Stimulated activated CD4-positive, alpha-beta T cell treated with anti-CD3 and anti-CD28 coated beads, Interleukin-4, amount 100 ng/mL, for 1 hour (primary cell): ENCODE measurements at places on chromosomes 1 and 21.

DNA sequence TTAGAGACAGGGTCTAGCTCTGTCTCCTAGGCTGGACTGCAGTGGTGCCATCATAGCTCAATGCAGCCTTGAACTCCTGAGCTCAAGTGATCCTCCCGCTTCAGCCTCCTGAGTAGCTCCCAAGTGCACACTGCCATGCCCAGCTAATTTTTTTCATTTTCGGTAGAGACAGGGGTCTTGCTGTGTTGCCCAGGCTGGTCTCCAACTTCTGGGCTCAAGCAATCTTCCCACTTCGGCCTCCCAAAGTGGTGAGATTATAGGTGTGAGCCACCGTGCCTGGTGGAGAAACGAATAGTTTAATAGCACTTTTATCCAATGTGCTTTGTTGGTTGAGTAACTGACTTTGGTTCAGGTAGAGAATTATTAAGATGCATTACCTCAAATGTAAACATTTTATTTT is 20.9 kb downstream of the PIK3CD start:
- DNase-seq = no peak

- no peak for DNase-seq
Measured at GRCh38 chr1:41582004-41582325, 97.5 kb upstream of the EDN2 start.

GRCh38 chr1:93556291-93556690 is 108.4 kb downstream of the FNBP1L start:
- no peak for DNase-seq

DNA sequence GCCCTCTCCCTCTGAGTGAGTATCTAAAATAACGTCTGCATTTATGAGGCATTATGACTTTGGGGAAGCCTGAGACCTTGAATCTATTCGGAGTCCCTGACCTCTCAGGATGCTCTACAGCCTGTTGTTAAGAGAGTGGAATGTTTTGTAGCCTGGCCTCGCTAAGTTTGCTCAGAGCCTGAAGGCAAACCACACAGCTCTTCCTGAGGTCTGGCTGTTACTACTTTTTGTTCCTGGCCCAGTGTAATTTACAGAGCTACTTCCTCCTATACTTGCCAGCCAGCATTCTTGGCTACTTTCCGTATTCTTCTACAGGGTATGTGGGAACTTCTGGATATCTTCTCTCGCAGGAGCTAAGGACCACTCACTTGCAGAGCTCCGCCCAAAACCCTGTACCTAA is 3.6 kb upstream of the ZMYM4 start:
- DNase-seq = no peak

GRCh38 chr1:153032677-153033308 is 1.8 kb downstream of the SPRR1B start:
- no peak for DNase-seq

DNA sequence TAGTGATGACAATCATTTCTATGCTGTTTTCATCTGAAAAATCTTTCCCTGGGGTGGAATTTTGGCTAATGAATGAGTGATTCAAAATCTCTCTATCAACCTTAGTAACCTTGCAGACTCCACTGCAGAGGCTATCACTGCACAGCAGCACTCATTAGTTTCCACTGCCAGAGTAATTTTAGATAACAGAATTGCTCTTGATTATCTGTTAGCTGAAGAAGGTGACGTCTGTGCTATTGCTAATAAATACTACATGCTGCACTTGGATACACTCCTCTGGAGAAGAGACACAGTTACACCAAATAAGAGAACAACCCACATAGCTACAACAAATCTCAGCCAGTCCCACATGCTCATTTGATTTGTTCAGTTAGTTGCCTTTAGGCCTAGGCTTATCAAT is 1348.4 kb downstream of the NCAM2 start:
- no peak for DNase-seq

DNA sequence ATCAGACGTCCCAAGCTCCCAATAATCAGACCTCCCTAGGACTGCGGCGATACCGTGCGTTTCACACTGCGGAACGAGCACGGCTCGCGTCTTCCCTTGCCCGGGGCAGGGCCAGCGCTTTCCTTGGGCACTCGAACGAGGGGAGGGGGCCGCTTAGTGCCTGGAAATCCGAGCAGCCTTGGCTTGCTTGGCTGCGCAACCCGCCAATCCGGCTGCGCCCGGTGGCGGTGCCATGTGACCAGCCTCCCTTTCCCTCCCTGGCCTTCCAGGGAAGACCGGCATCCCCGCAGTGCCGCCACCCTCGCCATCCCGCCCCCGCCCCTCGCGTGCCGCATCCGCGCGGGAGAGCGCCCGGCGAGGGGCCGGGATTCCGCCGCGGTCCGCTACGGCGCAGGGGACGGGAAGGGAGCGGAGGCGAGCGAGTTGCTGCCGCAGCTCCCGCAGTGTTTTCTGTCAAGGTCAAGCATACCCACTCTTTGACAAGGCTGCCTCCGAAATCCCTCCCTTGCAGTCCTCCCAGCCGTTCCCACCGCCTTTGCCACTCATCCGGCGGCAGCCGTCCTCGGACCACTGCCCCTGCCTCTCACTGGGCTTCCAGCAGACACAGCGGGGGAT is 8.3 kb upstream of the RNF19B start:
- no peak for DNase-seq

DNA sequence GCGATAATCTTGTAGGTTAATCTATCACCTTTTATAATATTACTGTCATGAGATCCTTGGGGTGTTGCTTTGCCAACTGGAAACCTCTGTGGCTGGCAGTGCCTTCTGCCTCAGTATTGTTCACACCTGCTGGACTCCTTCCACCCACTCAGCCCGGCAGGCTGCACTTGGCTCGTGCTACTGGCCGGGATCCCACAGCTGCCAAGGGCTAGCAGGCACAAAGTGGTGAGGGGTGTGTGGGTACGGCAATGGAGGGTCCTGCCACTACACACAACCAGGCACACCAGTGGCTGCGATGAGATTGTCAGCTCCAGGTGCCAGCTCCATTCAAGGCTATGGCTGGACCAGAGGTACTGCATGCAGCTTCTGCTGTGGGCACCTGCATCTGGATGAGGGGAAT is 191.2 kb upstream of the LYPLAL1 start:
- no peak for DNase-seq

- DNase-seq = no peak
Measured at GRCh38 chr1:171310661-171311087, 3.3 kb upstream of the FMO4 start.

DNA sequence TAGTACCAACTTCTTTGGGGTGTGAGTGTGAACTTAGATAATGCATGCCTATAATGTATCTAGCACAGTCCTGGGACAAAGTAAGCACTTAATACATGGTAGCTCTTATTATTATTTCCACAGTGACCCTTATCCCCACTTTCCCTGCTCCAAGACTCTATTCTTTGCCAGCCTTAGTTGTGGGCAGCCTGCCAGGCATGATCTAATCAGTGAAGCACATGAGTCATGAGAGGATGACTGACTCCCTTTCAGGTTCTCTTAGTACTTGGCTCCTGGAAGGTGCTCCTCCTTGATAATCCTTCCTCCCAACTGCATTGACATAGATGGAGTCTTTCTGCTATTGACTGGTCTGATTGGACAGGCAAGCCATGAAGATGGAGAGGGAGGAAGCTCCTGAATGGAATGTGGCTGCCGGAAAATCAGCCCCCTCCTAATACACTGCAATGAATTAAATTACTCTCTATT is 17.4 kb upstream of the GNG12 start:
- DNase-seq = peak; percentile 5

DNA sequence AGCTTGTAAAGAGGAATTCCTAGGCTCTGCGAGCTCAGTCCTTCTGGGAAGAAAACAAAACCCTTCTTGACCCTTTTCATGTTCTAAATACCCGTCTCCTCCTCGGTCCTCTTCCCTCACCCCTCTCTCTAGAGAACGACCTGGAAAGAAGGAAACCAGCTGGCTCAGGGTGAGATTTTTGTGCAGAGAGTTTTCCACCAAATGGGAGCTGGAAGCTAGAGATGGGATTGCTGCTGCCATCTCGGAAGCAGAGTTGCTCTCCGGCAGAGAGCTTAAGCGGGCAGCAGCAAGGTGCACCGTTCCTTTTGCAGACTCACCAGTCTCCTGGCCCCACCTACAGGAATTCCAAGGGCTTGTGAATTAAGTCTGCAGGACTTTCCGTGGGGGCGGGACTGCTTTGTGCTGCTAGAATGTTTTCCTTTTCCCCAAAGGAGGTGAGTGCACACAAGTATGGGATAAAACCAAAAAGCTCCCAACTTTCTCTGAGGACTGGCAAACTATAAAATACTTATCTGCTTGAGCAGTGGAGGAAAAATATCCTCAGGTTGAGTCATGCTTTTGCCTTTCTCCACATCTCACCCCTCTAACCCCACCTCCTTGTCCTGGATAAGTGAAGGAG is 29.1 kb upstream of the KIAA0040 start:
- no peak for DNase-seq

GRCh38 chr1:201503397-201504176 is 3.3 kb downstream of the CSRP1 start:
- DNase-seq = no peak

DNA sequence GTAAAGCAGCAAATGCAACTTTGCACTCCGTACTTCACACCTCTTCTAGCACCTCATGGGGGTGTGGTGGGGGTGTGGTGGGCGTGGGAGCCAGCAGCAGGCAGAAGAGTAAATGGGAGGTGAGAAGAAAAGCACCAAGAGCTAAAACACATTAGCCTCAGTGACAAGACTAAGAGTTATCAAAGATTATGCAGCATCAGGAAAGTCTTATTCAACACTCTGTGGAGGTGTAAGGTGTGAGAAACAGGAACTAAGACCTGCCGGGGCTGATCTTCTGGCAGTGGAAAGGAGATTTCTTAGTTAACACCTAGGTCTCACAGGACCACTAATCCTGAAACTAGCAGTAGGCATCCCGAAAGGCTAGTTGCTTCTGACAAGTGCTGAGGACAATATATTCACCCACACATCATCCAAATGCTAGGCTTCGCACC is 9.9 kb downstream of the TGFBR3 start:
- peak; percentile 50 for DNase-seq

GRCh38 chr21:45364468-45365185 is 40.3 kb upstream of the COL18A1 start:
- no peak for DNase-seq

DNA sequence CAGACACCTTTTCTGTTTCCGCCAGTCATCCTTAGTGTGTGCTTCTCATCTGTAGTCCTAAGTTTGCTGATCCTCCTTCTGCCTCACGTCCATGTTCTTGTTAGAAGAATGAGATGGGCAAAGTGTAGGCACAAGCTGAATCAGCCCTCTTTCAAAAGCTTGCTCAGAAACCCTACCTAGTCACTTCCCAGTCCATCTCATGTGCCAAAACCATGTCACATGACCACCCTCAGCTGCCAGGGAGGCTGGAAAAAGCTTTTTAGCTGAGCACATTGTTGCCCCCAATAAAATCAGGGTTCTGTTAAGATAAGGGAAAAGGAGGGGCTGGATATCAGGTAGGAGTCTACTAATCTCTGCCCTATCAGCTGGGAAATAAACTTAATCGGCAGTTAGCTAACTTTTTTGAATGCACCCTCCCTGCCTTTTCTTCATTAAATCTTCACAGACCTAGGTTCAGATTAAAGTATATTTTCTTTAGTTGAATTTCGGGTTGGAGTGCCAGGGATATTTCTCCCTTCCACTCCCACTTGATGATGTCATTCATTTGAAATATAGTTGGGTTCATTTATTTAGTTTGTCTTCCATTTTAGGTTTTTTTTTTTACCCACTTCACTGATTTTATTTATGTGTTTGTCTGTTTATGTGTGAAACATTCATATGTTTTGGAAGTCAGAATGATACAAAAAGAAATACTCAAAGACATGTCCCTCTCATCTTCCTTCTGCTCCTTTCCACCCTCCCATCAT is 129.2 kb downstream of the ROR1 start:
- DNase-seq = no peak

DNA sequence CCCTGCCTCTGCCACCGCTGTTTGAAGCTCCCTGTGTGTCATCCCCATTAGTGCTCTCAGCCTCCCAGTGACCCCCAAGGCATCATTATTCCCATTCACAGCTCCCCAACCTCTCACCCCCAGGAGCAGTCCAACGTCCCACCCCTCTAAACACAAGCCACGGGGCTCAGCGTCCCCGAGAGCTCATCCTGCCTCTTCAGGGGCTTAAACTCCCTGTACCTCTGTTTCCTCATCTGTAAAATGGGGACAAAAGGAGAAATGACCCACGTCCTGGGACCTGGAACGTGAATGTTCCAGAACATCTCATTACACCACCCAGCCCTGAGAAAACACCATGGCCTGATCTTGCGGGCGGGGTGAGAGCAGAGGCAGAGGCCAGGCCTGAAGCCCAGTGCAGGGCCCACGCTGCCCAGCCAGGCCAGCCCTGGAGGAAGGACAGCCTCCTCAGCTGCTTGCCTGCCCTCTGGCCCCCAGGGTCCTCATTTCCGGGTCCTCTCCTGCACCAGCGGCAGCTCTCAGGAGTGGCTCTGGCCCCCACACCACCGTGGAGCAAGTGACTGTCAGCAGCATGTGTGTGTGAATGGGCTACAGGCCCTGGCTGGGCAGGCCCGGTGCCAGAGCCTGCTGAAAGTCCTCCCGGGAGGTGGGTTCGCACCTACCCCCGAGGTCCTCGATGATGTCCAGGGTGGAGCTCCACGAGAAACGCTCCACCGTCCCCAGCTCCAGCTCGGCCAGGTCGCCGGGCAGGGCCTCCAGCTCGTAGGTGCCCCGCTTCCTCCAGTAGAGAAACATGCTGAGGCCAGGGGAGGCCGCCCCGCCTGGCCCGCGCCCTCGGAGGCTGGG is 14.1 kb upstream of the PLEKHG5 start:
- DNase-seq = no peak

GRCh38 chr1:28668956-28669723 is 556 bp downstream of the GMEB1 start:
- peak; percentile 77 for DNase-seq

GRCh38 chr1:4213366-4213973 is 313.4 kb upstream of the C1orf174 start:
- no peak for DNase-seq

DNA sequence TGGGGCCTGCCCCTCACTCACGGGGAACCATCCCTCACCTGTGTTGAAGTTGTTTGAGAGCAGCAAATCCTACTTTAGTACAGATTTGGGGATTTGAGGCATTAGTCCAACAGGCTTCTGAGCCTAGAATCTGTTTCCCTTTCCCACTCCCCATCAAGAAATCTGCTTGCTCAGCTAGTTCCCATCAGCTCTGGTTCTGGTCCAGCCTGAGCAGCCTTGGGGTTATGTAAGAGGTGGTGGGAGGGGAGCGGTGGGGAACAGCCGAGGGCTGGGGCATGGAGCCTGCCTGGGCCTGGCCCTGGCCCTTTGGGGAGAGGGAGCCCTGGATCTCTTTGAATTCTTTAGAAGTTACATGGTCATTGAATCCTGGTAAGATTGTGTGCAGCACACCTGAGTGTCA is 4.1 kb downstream of the GSTM5 start:
- no peak for DNase-seq

DNA sequence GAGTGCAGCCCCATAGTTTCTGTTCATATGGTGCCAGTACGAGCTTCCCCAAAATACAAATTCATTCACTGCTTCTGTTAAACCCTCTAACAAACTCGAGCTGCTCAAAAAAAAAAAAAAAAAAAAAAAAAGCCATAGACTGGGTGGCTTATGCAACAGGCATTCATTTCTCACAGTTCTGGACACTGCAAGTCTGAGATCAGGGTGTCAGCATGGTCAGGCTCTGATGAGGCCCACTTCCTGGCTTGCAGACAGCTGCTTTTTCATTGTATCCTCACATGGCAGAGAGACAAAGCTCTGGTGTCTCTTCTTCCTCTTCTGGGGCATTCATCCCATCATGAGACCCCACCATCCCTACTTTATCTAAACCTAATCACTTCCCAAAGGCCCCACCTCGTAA is 121.6 kb downstream of the PTBP2 start:
- DNase-seq = no peak

GRCh38 chr1:165257969-165258459 is 98.5 kb downstream of the LMX1A start:
- peak; percentile 6 for DNase-seq

GRCh38 chr1:101846820-101847219 is 149.9 kb downstream of the OLFM3 start:
- no peak for DNase-seq
